ENCODE measurements at places on chromosomes 12 and 14.

DNA sequence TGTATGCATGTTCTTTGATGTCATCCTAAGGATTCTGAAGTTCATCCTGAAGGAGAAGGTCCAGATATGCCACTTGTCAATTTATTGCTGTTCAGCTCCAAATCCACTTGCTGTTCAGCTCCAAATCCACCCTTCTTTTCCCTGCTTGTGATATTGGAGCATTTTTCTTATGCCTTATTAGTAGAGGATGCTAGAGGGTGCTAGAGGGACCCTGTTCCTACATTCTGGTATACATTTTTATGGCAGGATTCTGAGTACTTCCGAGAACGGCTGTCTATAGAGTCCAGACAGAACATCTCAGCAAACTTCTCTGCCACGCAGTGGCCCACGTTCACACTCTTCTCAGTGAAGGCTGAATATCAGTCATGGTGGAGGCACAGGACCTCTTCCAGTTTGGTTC lies 406.7 kb downstream of the NOVA1 start:
- DNase-seq: no peak

GRCh38 chr12:83826112-83826511 lies 1086.5 kb downstream of the SLC6A15 start:
- no peak for DNase-seq

GRCh38 chr12:25887367-25887766 lies 71.1 kb upstream of the RASSF8 start:
- no peak for DNase-seq

DNA sequence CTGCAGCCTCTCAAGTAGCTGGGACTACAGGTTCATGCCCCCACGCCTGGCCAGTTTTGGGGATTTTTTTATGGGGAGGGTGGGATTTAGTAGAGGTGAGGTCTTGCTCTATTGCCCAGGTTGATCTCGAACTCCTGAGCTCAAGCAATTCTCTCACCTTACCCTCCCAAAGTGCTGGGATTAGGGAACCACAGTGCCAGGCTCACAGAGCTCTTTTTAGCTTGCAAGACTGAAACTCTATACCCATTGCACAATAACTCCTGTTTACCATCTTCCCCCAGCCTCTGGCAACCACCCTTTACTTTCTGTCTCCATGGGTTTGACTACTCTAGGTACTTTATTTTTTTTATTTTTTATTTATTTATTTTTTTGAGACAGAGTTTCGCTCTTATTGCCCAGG lies 25.7 kb upstream of the CDK17 start:
- DNase-seq: no peak

DNA sequence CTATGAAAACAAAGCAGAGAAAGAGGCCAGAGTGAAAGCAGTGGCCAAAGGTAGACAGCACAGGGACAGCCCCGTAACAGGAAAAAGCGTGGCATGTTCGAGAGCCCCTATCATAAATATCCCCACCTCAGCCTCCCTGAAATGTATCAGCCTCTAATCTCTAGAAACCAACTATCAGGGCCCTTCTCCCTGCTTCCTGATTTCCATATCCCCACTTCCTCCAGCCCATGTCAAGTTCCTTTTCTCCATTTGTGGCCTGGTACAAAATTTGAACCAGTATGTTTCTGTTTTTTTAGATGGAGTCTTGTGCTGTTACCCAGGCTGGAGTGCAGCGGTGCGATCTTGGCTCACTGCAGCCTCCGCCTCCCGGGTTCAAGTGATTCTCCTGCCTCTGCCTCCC lies 16.9 kb downstream of the DEPDC4 start:
- no peak for DNase-seq

DNA sequence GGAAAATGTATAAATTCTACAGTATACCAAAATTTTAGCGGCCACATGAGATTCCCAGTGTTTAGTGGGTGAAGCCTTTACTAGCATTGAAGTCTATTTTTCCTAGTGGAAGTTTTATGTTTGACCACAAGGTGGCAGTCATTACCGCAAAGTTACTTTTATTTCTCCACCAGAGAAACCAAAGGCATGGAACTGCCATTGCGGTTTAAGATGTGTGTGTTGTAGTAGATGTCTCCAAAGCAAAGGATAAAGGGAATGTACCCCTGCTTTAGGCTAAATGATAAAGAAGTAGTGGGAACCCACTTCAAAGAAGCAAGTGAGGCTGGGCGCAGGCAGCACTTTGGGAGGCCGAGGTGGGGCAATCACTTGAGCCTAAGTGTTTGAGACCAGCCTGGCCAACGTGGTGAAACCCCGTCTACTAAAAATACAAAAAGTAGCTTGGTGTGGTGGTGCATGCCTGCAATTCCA lies 140.5 kb downstream of the PRKCH start:
- peak; percentile 69 for DNase-seq

GRCh38 chr14:94345344-94346064 lies 22.4 kb upstream of the SERPINA6 start:
- no peak for DNase-seq

DNA sequence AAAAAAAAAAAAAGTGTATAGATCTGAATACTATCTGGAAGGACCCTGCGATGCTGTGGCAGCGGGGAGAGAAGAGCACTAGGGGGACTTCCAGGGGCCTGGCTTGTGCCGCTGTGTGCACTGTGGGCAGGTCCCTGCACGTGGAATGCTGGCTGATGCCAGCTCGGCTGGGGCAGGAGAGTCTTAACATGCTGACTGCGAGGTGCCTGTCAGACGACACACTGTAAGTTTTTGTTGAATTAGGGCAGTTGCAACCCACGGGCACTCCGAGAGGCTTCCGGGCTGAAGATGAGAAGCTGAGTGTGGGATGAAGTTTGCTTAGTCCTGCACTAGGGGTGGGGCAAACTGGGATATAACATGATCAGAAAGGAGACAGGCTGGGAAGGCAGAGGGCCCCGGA lies 10.7 kb downstream of the GLT1D1 start:
- no peak for DNase-seq

DNA sequence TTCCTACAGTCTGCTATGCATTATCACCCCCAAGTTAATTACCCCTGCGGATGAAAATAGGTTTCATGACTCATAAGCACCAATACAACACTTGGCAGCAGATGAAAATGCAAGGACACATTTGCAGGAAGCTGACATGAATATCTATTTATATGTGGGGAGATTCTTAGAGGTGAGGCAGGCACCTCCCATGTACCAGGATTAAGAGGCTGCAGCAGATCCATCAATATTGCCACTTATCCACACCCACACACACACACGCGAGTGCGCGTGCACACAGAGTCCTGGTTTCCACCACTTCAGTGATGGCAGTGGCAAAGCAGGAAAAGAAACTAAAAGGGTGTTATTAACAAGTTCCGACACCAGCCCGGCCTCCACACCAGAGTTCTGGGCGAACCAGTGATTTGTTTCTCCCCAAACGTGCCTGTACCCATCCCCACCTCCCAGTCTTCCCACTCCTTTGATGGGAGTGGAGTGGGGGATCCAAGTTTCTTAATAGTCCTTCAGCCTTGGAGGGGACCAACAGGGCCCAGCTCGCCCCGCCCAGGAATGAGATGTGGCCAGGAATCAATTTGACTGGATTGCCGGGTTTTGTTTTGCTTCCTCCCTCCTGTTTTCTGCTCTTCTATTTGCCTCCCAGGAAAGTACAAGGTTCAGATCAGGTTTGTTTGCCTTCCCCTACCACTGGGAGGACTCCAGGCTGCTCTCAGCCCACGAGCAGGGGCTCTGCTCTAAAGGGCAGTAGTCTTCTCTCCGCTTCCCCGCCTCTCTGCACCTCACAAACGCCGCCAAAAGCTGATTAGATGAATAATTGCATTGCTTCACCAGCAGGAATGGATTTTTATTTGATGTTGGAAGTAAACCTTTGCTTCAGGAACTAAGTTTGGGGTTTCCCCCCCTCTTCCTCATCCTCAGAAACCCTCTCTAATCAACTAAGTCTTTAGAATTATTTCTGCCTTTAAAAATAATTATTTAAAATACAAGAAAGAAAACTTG lies 5.2 kb downstream of the IRF2BPL start:
- no peak for DNase-seq

- no peak for DNase-seq
Observed at GRCh38 chr14:90398841-90399540, 2.2 kb downstream of the CALM1 start.

- DNase-seq: no peak
Observed at GRCh38 chr12:124217508-124218242, 77.2 kb upstream of the RFLNA start.

DNA sequence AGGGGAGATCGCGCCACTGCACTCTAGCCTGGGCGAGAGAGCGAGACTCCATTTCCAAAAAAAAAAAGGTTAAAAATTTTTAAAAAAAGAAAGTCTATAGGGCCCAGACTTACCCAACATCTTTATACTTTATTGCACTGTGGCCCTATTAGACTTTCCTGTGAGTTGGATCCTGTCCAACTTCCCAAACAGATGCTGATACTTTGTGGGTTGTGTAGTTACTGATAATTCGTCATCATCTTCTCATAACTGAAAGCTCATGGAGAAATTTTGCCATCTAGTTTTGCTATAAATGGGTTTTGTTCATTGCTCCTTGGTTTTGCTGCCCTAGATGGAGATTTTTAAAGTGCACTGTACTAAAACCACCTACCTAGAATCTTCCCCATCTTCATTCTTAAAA lies 31.1 kb downstream of the APOBEC1 start:
- peak; percentile 29 for DNase-seq

GRCh38 chr12:11763760-11764520 lies 114.5 kb downstream of the ETV6 start:
- DNase-seq: no peak

GRCh38 chr14:54347044-54347443 lies 49.8 kb upstream of the CDKN3 start:
- DNase-seq: no peak

DNA sequence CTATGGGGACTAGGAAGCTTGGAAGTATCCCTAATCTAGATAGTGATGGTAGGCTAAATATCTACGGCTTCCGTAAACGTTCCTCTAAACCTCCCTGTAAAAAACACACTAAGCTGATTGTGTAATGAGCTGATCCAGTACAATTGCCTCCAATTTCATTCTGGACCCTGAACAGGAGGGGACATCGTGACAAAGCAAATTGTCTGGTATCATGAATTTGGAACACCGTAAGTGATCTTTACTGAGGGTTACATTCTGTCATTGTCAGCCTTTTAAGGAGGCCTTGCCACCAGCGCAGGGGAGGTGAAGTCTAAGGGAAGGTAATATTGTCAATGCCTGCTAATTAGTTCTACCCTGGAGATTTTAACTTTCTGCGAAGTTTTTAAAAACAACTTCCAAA lies 487 bp upstream of the MGST1 start:
- no peak for DNase-seq

DNA sequence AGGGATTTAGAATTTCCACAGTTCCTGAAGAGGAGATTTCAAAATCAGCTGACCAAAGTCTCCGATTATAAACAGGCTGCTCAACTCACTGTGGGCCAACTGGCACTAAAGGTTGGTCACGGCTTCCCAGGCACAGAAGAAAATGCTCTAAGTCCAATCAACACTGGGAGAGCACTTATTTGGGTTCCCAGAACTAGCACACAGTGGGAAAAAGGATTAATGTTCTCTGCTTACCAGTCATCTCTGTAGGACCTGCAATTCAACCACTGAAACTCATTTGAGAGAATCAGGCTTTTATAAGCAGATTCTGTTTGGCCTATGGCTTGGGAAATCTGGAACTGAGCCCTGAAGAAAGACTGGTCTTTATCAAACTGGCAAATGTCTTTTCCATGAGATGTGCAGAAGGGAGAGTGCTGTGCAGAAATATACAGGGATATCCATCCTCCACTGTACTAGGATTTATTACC lies 49.4 kb downstream of the ABCC9 start:
- no peak for DNase-seq

DNA sequence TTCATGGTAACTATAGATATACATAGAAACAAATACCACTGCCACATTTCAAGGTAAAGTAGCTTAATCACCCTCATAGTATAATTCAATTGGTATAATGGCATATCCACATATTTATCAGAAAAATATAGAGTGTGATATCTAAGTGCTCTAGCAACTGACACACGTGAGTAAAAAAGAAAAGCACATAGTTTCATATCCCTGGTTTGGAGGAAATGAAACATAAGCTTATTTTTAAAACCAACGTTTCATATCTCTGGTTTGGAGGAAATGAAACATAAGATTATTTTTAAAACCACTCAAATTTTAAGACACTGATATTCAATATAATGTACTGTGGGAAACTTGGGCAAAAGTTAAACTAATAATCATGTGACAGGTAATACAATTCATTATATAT lies 2.1 kb downstream of the OR6C70 start:
- no peak for DNase-seq

DNA sequence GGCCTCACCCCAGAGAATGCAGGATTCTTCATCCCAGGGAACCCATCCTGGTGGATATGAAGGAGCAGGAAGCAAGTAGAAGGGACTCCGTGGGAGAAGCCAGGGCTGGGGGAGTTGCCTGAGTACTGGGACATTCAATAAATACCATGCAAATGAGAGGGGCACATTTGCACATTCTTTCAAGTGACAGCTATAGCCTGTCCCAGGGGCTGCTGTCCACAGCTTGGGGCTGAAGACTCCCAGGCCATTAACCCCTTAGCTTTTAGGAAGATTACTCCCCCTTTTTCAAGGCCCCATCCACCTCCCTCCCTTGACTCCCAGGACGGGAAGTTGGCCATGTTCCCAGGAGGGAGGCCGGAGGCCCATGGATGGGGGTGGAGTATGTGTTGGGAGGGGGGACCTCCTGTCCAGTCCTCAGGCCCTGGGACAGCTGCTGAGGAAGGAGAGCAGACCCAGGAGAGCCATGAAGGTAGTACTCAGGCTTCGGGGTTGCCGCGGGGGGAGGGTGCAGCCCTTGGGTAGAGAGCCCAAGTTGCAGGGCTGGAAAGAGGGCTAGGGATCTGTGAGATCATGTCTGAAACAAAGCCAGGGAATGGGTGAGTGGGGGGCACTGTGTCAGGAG lies 974 bp upstream of the TNS2 start:
- DNase-seq: no peak

DNA sequence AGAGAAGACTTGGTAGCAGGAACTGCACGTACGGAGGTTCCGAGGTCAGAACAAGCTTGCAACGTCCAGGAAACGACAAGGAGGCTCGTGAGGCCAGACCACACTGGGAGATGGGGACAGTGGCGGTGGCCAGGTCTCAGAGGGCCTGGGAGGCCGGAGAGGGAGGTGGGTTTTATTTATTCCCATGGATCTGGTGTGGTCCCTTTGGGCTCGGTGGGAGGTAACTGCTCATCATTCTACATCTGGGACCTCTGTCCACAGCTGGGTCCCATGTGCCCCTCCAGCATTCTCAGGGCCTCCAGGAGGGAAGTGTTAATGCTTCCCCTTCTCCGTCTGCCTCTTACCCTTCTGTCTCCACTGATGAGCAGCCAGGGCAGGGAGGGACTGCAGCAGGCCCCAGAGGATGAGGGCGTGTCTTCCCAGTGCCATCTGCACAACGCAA lies 35.7 kb upstream of the NCOR2 start:
- DNase-seq: no peak

All from hematopoietic multipotent progenitor cell treated with erythropoietin and hydrocortisone succinate and interleukin-3 and kit ligand, for 15 days (in vitro differentiated cells).